HCEC 1CT (cell line): ENCODE measurements at places on chromosomes 12 and 14.
A peak's percentile ranks its signal among the peaks of the same experiment; 100 is the strongest.

GRCh38 chr14:71628433-71628832 lies 303.8 kb upstream of the RGS6 start:
- DNase-seq: no peak

DNA sequence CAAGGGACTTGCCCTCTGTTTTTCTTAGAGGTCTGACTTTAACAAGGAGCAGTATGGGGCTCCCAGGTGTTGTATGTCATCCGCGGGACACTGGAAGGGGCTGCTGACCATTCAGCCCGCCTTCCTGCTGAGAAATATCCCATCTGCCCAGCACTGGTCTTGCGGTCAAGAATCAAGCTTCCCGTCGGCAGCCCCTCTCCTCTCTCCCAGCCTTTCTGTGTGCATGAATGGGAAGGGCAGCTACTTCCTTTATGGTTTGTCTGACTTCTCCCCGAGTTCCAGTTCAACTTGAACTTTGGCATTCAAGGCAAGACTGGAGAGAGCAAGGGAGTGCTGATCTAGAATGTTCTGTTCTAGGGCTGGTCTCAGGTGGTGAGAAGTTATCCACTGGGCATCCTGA lies 51.5 kb downstream of the PSMA6 start:
- no peak for DNase-seq

- DNase-seq: no peak
These were observed 19.5 kb downstream of the COX16 start for GRCh38 chr14:70340002-70340401.

- peak; percentile 52 for DNase-seq
These were observed 9.4 kb downstream of the GCH1 start for GRCh38 chr14:54893151-54893760.

DNA sequence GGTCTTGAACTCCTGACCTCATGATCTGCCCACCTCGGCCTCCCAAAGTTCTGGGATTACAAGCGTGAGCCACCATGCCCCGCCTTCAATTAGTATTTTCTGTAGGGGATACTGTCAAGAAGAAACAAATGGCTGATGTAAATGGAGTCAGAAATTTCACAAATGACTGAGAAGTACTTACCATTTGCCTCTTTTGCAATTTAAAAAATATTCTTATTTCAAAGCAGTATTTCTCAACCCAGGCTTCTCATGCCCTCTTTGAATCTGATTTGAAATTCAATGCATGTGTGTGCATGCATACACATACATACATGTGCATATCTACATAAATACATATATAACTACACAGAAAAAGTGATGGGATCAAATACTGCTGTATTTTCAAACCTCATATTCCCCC lies 4.4 kb downstream of the PSMA6 start:
- no peak for DNase-seq

DNA sequence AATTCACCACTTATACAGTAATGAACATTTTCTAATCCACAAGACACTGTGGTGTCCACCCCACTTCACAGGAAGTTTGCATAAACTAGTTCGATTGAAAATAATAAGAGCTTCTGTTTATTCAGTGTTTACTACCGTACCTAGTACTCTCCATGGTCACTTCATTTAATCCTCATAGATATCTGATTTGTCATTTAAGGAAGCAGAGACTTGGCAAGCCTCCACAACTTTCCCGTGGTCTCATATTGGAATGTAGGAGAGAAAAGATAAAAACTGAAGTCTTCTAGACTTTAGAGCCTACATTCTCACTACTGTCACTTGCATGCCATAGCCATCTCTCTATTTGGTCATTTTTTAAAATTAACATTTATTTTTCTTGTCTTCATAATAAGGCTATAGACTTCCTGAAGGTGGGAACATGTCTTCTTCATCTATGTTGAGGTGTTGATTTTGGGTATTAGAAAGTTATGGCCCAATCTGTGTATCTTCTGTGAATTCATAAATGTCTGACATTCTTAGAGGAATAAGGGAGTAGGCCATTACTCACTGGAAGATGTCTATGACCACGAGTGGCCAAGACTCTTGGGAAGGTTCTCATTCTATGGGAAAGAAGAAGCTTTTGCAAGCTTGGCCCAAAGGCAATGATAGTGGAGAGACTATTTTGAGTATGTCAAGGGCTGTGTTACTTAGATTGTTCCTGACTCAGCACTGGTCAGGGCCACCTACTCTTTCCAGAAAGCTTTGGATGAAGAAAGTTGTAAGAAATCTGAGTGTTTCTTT lies 423.7 kb downstream of the LRIG3 start:
- no peak for DNase-seq

- peak; percentile 78 for DNase-seq
These were observed 144.5 kb downstream of the EPS8 start for GRCh38 chr12:15644700-15645099.

GRCh38 chr12:128794661-128795529 lies 28.9 kb downstream of the SLC15A4 start:
- DNase-seq: no peak

- DNase-seq: peak; percentile 28
These were observed 24.6 kb upstream of the MGP start for GRCh38 chr12:14910090-14910915.

DNA sequence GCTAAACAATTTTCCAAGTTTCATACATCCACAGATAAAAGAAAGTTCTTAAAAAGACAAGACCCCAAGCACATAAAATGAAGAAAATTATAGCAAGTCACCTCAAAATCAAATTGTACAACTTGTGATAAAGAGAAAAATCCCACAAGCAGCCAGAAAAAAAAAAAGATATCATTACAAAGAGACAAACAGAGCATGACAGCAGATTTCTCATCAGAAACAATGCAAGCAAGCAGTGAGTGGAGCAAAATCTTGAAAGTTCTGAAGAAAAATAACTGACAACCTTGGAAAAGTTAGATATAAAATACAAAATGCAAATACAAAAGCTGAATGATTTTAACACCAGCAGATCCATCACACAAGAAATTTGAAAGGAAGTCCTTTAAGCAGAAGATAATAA lies 194.5 kb upstream of the SOX5 start:
- DNase-seq: no peak

DNA sequence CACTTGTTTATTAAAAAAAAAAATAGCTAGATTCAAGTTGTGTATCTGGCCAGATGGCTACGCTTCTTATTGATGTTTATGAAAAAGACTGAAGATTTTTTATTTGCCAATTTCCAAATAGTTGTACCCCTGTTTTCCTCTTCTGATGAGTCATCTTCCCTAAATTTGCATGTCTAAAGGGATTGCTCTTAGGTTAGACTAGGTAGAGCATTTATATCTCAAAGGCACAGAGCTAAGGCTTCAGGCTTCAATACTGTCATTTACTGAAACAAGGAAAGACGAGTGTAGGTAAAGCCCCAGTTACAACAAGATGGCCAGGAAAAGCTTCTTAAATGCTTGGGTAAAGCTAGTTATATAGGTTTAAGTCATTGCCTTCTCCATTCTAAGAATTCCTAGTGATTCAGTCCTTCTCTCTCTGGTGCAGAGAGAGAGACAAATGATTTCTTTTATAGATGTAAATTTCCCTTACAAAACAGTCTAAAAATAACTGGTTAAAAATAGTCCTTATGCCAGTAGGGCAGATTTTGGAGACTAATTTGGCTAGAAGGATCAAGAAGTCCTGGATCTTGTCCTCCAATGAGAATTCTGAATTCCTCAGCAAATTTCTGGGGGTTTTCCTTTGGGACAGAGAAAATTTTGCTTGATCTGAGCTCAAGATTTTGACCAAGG lies 26.1 kb downstream of the LEMD3 start:
- DNase-seq: no peak

GRCh38 chr12:55831447-55831815 lies 2.0 kb upstream of the DNAJC14 start:
- no peak for DNase-seq

DNA sequence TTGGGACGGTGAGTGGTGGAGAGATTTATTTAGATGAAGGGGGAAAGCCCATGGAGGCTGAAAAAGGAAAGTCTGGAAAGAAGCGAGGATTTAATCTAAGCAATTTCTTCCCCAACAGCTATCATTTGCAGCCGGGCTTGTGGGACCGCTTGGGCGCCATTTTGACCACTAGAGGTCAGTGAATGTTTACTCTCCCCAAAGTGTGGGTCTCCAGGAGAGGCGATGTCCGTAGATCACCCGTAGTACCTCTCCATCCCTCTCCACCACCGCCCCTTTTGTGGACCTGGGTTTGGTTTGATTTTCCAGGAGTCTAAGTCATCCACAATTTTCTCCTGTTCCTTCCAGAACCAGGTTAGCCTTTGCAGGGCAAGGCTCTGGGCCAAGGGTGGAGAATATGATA lies 91.2 kb upstream of the PARP11 start:
- no peak for DNase-seq

GRCh38 chr12:97805146-97805545 lies 342.5 kb downstream of the RMST start:
- no peak for DNase-seq

DNA sequence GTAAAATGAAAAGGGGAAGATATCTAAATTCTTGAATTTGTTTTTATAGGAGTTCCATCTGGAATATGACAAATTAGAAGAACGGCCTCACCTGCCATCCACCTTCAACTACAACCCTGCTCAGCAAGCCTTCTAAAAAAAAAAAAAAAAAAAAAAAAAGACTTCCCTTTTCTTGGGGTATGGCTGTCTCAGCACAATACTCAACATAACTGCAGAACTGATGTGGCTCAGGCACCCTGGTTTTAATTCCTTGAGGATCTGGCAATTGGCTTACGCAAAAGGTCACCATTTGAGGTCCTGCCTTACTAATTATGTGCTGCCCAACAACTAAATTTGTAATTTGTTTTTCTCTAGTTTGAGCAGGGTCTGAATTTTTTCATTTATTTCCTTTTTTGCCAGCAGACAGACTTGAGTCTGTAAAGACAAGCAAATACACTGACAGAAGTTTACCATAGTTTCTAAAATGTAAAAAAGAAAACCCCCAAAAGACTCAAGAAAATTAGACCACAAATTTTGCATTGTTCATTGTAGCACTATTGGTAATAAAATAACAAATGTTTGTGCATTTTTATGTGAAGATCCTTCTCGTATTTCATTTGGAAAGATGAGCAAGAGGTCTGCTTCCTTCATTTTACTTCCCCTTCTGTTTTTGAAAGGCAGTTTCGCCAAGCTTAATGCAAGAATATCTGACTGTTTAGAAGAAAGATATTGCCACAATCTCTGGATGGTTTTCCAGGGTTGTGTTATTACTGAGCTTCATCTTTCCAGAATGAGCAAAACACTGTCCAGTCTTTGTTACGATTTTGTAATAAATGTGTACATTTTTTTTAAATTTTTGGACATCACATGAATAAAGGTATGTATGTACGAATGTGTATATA lies 12.1 kb upstream of the KCNMB4 start:
- DNase-seq: no peak

DNA sequence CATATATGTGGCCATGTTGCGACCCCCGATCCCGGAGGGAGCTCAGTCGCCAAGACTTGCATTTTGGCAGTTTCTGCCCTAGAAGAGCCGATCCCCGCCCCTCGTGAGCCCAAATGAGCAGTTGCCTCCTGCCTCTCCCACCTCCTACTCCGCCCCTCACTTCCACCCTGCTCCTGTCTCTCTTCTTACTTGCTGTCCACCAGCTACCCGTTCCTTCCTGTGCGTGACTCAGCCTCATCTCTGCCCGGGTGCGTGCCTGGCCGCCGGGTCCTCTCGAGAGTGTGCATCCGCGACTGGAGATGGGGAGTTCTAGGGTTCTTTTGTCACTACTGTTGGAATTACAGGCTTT lies 585 bp downstream of the GPATCH2L start:
- peak; percentile 88 for DNase-seq

DNA sequence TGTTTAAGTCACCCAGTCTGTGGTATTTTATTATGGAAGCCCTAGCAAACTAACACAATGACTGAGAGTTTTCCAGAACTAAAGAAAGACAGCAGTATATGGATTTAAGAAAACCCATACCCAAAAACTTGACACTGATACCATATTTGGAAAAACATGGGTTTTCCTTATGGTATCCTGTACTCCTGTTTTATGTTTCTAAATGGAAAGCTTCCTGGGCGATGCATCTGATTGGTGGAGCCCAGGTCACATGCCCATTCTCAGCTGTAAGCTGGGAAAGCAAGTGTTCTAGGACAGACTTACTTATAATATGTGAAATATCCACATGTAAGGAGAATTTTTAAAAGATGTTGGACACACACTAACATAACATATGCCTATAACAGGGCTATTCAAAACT lies 4.5 kb upstream of the RNASE4 start:
- peak; percentile 20 for DNase-seq

- DNase-seq: no peak
These were observed 474 bp upstream of the CIT start for GRCh38 chr12:119877639-119877948.

DNA sequence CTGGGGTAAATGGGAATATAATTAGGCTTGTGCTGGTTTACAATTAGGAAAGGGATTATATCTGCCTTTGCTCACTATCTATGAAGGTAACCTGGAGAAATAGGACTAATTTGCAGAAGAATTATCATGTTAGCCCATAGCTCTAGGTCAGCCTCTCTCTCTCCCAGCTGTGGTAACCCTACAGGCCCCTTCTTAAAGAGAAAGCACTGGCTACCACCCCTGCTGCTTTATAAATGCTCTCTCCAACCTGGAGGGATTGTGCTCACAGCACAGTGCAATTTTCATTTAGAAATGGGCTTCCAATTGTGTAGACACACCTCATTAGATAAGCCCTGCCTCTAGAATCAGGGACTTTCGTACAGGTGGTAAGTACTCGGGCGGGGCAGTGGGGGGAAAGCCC lies 22.7 kb upstream of the MGST1 start:
- no peak for DNase-seq

DNA sequence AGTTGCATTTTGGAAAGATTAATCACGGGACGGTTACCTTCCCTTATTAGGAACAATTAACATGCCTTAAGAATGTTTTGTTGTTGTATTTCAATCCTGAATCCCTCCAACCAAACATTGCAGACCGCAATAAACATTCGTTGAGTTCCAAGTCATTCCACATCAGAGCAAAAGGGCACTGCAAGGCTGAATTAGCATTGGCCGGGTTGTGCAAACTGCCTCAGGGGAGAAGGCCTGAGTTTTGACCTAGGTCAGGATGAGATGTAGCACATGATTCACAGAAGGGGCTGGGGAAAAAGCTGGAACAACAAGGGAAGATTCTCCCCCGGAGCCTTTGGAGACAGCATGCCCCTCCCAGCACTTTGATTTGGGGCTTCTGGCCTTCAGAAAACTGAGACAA lies 82.1 kb upstream of the BDKRB2 start:
- peak; percentile 94 for DNase-seq

DNA sequence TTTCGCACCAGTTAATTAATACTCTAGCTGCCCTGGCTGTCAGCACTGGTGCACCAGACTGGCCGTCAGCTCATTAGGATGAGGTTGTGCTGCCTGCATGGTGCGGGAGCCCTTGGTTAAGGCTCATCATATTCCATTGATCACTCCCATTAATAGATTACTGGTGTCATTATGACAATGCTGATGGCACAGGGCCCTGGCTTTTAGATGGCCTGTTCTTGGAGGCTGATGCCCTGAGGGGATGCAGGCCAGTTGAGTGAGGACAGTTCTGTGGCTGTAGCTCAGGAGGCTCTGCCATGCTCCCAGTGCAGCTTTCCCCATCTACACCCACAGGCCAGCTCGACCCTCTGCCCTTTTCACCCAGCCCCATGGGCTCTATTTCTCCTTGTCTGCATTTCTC lies 126.6 kb downstream of the PRMT8 start:
- no peak for DNase-seq
